ENCODE measurements at places on chromosomes 7 and 10.

DNA sequence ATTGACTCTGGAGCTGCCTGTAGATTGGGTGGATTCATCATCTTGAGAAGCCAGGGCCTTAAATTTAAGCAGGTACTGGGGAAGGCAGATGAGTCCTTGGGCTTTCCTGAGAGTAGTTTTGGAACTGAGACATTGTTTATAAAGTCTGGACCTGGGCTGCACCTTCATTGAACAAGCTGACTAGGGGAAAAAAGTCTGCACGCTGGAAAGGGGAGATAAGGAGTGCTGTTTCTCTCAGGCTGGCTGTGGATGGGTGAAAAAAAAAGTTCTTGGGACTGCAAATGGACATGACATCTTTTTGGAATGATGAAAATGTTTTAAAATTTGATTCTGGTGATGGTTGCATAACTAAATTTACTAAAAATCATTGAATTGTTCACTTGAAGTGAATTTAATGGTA, 12.0 kb downstream of the SEC24C start:
- DNase-seq: no peak

DNA sequence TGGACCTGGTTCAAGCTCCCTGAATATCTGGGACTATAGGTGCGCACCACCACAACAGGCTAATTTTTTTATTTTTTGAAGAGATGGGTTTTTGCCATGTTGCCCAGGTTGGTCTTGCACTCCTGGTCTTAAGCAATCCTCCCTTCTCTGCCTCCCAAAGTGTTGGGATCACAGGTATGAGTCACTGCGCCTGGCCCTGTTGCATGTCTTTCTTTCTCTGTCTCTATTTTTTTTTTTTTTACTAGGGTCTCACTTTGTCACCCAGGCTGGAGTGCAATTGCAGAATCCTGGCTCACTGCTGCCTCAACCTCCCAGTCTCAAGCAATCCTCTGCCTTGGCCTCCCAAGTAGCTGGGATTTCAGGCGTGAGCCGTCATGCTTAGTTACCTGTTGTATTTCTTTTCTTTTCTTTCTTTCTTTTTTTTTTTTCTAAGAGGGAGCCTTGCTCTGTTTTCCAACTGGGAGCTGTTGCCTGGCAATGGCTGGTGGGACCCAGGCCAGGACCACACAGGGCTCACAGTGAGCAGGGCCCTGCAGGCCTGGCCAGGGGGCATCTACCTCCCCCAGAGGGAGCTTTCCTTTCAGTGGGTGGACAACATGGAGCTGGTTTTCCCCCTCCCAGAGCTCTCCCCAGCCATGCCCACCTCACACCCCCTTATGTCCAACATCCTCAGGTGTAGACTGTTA, 6.0 kb downstream of the MYL7 start:
- no peak for DNase-seq

GRCh38 chr7:66443946-66444345, 184.7 kb upstream of the KCTD7 start:
- no peak for DNase-seq

DNA sequence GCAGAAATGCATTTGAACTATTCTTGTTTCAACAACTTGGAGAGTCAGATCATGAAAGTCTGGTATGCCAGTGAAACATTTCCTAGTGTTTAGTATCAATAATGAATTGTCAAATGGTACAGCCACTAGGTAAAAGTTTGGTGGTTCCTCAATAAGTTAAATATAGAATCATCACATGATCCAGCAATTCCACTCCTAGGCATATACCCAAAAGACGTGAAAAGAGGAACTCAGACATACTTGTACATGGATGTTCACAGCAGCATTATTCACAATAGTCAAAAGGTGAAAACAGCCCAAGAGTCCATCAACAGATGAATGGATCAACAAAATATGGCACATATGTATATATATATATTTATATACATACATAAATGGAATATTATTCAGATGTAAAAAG, 67.0 kb upstream of the HPS1 start:
- DNase-seq: no peak

GRCh38 chr7:149885191-149886017, 11.6 kb downstream of the ATP6V0E2 start:
- peak; percentile 80 for DNase-seq

- no peak for DNase-seq
Observed at GRCh38 chr10:118442032-118442431, 99.9 kb upstream of the FAM204A start.

DNA sequence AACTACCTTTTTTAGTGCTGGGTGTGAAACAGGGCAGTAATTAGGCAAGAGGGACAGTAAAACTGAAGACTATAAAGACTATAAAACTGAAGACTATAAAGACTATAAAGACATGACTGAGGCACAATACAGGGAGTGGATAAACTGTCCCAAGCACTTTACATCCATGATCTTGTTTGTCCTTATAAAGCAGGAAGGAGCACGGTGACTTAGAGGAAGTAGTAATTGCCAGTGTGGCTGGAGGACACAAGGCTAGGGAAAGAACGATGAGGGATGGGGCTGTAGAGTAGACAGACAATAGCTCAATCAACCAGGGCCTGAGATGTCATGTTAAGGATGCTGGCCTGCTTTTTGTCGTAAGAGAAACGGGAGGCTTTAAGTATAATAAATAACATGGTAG, 26.0 kb downstream of the DNAJC12 start:
- no peak for DNase-seq

DNA sequence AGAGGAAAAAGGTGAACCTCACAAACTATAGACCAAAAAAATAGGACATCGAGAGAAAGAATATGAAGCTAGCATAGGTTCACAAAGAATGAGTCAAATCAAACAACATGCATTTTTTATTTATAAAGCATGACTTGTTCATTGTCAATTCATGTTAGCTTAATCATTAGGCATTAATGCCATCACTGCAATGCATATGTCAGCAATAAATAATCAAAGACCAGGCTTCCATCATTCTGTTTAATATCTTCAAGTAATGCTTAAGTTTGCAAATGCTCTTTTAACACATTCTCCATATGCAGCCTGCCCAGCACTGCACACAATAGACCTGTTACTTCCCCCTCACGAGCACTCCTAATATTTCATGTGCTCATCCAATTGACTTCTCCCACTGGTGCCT, 8.9 kb upstream of the MAGI2 start:
- DNase-seq: no peak

DNA sequence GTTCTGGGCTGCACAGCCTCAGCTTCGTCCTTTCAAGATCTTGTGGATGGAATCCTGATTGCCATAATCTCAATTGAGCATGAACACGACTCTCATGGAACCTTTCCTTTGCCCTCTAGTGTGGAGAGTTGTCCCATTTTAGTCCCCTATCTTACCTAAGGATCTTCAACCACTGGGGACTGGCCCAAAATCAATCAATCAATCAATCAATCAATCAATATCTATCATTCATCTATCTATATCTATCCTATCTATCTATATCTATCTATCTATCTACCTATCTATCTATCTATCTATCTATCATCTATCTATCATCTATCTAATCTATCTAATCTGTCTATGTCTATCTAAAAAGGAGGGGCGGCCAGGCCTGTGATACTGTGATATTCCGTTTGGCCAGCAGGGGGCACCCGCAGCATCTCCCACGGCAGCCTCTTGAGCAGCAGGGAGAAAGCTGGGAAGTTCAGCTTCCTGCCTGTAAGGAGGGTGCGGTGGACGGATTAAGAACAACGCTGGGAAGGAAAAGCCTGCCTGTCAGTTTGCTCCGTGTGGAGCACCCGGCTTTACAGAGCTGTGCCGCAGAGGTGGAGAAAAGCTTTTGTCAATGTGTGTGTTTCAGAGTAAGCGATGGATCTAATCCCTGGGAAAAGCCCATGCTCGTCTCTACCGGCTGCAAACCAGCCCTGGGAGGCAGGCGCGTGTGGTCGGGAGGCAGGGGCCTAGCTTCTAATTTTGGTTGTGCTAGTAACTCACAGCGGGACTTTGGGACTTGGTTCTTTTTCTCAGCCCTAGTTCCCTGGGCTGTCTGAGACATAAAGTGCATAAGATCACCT, 124.9 kb downstream of the SH2D4B start:
- peak; percentile 94 for DNase-seq

- no peak for DNase-seq
Observed at GRCh38 chr10:88330174-88330573, 252.9 kb downstream of the RNLS start.

GRCh38 chr7:1242606-1243289, 10.1 kb downstream of the UNCX start:
- DNase-seq: peak; percentile 57

DNA sequence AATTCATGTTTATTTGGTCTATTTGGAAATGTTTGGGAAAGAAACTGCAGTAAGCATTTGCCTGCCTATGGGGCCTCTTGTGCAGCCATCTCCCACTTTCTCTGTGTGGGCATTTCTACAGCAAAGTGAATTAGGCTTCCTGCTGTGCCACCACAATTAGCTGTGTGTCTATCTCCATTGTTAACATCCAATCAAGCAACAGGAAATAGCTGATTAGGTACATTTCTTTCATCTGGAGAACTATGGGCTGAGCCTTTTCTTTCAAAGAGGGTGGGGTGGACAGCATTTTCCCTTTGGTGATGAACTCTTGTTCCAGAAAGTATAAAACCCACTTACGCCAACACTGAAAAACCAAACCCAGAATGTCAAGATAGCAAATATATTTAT, 640.0 kb downstream of the ACTR3B start:
- peak; percentile 54 for DNase-seq

DNA sequence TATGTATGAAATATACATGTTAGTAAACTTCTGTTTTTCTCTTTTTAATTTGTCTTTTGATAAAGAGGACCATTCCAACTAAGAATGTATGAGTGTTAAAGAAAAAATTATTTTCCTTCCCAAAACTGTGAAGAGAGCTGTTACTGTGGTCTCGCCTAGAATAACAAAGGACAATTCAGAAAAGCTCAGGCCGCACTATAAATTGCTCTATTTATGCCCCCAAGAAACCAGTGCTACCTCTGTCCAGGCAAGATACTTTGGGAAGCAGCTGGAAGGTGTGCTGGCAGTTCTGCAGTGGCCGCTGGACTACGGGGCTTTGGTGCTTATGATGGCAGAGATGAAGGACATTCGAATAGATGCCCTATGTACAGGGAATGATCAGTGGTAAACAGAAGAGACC, 252.1 kb downstream of the DOCK4 start:
- DNase-seq: no peak

- no peak for DNase-seq
Observed at GRCh38 chr10:111113238-111113960, 36.6 kb downstream of the ADRA2A start.

DNA sequence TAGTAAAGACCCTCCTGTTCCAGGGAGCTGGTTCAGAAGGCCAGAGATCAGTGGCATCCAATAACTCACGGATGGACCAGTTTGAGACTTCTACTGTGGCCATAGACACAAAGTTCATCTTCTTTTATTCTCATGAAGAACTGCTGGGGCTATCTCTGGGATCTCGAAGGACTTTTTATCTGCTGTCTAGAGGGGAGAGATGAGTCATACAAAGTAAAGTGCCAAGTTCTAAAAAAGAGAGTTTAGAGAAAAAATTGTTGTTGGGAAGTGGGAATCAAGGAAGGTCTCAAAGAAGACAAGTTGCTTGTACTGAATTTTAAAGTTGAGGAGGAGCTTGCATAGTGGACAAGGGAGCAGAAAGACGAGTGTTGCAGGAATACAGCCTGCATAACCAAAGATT, 8.0 kb upstream of the FAM221A start:
- DNase-seq: no peak
